ENCODE measurements at places on chromosomes 2 and 18. TPM values are rescaled to one million over a fixed set of nuclear protein-coding genes. Genes with fewer than 3 reads are reported as not detected.
A peak's percentile ranks its signal among the peaks of the same experiment; 100 is the strongest.

GRCh38 chr2:144248350-144249034, 271.4 kb downstream of the ZEB2 start:
- no peak overlapping the region for H3K4me3 ChIP-seq
- H3K36me3 ChIP-seq, result no peaks in the 10 kb centered on the region
- no peaks in the 10 kb centered on the region for H3K4me1 ChIP-seq
- H3K27me3 ChIP-seq, result no peaks in the 10 kb centered on the region

GRCh38 chr2:240182001-240182400, 41.5 kb upstream of the OTOS start:
- H3K36me3 ChIP-seq, result no peaks in the 10 kb centered on the region
- no peak overlapping the region for H3K4me3 ChIP-seq
- peaks cover 86% of the 10 kb centered on the region for H3K27me3 ChIP-seq
- no peak overlapping the region for H3K27ac ChIP-seq

GRCh38 chr2:39948016-39948719, 169.1 kb upstream of the THUMPD2 start:
- peaks cover 14% of the 10 kb centered on the region for H3K4me1 ChIP-seq
- H3K36me3 ChIP-seq, result no peaks in the 10 kb centered on the region
- H3K27ac ChIP-seq, result no peak overlapping the region
- DNase-seq, result peak; percentile 32
- no peak overlapping the region for H3K4me3 ChIP-seq

DNA sequence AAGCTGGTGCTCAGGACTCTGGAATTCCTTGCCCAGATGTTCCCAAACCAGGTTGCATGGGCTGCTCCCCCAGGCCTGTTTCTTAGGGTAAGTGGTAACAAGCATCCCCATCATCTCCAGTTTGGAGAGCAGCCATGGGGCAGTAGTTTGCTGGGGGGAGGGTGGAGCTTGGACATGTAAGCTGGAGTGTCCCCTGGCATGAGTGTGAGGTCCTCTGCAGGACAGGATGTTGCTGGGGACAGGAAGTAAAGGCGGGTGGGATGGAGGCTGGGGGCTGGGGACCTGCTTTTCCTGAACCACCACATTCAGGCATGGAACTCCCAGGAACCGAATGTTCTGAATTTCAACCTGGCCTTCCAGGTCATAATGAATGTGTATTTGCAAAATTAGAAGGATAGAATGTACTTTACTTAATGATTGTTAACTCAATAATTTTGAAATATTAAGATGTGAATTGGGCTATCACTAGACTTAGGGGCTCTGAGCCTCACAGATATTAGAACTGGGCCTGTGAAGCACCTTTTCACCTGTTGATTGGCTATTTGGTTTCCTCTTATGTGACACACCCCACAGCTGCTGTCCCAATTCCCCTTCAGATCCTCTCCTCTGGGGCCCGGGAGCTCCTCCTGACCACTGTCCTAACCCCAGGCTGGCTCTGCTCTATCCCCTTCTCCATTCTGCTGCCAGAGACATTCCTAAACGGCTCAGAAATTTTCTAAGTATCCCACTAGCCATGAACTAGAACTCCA, 66.4 kb upstream of the EPAS1 start:
- H3K36me3 ChIP-seq, result no peaks in the 10 kb centered on the region
- no peak overlapping the region for H3K4me3 ChIP-seq
- H3K27ac ChIP-seq, result no peak overlapping the region
- H3K4me1 ChIP-seq, result peaks cover 21% of the 10 kb centered on the region
- no peak for DNase-seq

- no peaks in the 10 kb centered on the region for H3K27me3 ChIP-seq
- H3K4me1 ChIP-seq, result peaks cover 45% of the 10 kb centered on the region
- no peak overlapping the region for H3K27ac ChIP-seq
- H3K4me3 ChIP-seq, result no peak overlapping the region
Observed at GRCh38 chr2:8089596-8089995, 592.3 kb upstream of the ID2 start.

Gene CROCC2
- not detected for total RNA-seq

GRCh38 chr2:7288484-7288883, 371.3 kb downstream of the RNF144A start:
- H3K27ac ChIP-seq, result no peak overlapping the region
- no peak overlapping the region for H3K4me3 ChIP-seq
- no peaks in the 10 kb centered on the region for H3K4me1 ChIP-seq
- no peaks in the 10 kb centered on the region for H3K27me3 ChIP-seq
- no peak for DNase-seq
- H3K36me3 ChIP-seq, result no peaks in the 10 kb centered on the region

Gene SDC1
- 362 TPM for total RNA-seq

- H3K4me1 ChIP-seq, result no peaks in the 10 kb centered on the region
- H3K27me3 ChIP-seq, result peaks cover 27% of the 10 kb centered on the region
- H3K27ac ChIP-seq, result no peak overlapping the region
- H3K4me3 ChIP-seq, result no peak overlapping the region
Observed at GRCh38 chr2:129912871-129913694, 66.4 kb upstream of the RAB6C start.

DNA sequence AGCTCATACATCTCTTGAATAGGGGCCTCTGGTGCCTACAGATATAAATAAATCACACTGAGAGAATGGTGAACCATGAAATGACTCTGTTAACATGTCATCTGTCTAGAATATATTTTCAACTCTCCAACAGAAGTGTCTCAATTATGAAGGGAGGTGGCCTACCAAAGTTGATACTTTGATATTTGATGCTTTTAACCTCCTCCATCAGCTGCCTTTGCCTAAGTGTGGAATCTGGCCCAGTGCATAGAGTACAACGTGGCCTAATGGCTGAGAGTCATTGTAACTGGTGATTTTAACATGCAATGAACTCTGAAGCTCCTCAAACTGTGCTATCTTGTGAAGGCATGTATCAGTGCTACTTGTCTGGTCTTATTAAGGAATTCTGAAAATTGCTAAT, 93.4 kb downstream of the MYO3B start:
- no peaks in the 10 kb centered on the region for H3K36me3 ChIP-seq
- H3K27me3 ChIP-seq, result peaks cover 23% of the 10 kb centered on the region
- no peaks in the 10 kb centered on the region for H3K4me1 ChIP-seq
- H3K27ac ChIP-seq, result no peak overlapping the region

Gene RND3
- 145 TPM for total RNA-seq

Gene DUSP2
- total RNA-seq, result 16.7 TPM

Gene ELOA2
- total RNA-seq, result not detected

Gene IL36RN
- not detected for total RNA-seq

Gene SCTR
- total RNA-seq, result not detected

All from PC-3 (cell line).